SW 1271 (cell line): ENCODE measurements at places on chromosomes 16 and 17.

DNA sequence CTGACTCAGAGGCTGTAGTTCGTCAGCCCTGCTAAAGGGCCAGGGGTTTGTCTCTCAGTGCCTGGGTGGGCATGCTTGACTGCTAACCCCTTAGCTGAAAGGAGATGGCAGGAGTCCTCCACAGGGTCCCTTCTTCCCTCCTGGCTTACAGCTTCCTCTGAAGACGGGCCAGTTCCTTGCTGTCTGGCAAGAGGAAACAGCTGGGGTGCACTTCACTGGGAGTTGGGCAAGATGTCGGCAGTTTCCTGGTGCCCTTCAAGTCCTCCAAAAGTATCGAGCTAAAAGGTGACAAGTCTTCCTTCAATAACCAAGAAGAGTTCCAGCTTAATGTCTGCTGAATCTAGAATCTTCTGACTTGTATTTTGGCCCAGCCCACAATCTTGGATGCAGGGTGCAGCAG, 23.4 kb downstream of the NUP85 start:
- DNase-seq, result no peak

GRCh38 chr16:11907160-11907970, 8.4 kb downstream of the GSPT1 start:
- no peak for DNase-seq

DNA sequence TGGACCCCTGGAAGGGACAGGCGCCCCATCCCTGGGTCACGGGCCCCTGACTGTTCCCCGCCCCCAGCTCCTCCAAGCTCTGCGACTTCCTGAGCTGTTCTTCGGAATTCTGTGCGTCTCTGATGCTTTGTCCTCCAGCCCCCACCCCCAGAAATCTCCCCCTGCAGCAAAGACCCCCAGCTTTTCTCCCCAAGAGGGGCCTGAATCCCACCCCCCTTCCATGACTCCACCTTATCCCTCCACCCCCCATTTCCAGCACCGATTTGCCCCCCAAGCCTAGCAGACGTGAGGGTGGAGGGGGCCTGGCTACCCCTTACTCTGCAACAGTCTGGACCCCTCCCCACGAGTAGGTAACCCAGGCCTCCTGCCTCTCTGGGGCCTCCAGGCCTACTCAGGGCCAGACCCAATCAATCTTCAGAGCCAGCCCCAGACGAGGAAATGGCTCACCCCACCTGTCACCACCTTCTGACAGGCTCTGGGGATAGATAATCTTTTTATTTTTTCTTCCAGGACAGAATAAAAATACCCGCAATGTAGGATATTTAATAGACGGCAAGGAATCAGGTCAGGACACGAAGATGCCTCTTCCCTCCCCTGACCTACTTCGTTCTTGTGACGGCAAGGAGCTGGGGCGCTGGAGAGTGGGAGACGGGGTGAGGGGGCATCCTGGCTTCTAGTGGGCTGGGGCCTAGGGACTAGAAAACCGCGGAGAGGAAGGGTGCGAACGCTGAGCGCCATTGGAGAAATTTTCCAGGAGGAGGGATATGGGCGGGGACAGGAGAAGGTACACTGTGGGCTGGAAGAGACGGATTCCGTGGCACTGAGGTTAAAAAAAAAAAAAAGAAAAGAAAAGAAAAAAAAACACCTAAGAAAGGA, 744 bp upstream of the PLXDC1 start:
- DNase-seq, result no peak

DNA sequence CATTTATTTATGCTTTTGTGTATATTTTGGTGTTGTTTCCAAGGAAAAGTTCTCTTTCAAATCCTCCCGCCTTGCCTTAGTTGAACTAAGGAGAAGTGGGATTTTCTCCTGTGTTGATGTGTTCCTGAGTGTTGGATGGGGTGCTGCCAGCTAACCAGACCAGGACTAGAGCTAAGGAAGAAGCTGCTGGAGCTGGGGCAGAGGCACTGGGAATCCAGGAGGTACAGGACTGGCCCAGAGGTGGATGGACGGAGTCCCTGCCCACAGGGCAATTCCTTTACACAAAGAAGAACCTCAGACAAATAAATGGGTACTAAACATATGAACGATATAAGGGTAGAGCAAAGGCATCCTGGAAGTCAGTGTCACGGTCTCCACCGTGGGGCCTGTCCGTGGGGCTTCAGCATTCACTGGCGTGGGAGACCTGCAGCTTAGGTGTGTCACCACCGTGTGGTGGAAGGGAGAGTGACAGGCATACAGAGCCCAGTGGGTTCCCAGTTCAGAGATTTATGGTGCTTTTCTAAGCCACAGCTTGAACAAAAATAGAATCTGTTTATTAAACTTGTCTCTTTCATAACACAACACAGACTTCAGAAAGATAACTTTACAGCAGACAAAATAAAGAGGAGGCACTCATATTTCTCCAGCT, 270.7 kb downstream of the NTN1 start:
- no peak for DNase-seq

GRCh38 chr17:82300707-82301270, 16.6 kb downstream of the CD7 start:
- no peak for DNase-seq
